Skeletal muscle cell (primary cell): ENCODE measurements at places on chromosomes 7 and 10.

DNA sequence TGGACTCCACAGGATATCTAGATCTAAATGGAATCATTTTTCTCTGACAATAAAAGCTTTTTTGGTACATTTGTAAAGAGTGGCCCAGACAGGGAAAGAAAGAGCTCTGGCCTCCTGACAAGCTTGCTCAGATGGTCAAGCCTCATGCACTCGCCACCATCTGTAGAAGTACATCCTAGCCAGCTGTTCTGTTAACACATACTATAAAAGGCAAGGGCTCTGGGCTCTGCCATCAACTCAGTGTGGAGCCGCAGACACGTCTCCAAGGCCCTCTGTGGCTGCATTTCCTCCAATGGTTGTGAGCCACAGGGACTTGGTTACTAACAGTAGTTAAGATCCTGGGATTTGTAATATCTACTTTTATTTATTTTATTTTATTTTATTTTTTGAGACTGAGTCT lies 70.8 kb upstream of the KDM7A start:
- no peak for DNase-seq

- DNase-seq = no peak
Observed at GRCh38 chr7:68725843-68726785, 872.2 kb upstream of the AUTS2 start.

- DNase-seq = no peak
Observed at GRCh38 chr10:133481086-133481643, 27.4 kb downstream of the SCART1 start.

- no peak for DNase-seq
Observed at GRCh38 chr7:35416568-35416967, 162.7 kb upstream of the TBX20 start.

DNA sequence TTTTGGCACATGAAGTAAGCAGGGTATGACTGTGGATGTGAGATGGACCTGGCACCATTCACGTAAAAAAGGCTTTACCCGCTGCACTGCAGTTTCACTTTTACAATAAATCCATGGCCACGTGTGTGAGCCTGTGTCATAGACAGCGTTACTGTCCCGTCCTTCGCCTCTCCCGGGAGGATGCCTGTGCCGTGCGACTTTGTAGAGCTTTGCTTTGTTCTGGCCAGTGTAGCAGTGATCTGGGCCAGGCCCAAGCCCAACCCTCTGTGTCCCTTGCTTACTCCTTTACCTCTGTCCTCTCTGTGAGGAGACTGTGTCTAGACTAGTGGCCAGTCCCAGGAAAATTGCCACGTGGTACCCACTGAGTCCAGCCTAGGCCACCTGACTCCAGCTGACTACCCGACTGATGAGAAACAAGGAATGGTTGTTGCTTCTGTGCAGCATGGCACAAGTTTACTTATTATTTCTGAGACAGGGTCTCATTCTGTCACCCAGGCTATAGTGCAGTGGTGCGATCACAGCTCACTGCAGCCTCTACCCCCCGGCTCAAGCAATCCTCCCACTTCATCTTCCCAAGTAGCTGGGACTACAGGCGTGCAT lies 48.1 kb downstream of the JAKMIP3 start:
- no peak for DNase-seq

- no peak for DNase-seq
Observed at GRCh38 chr10:111297351-111297848, 220.6 kb downstream of the ADRA2A start.

DNA sequence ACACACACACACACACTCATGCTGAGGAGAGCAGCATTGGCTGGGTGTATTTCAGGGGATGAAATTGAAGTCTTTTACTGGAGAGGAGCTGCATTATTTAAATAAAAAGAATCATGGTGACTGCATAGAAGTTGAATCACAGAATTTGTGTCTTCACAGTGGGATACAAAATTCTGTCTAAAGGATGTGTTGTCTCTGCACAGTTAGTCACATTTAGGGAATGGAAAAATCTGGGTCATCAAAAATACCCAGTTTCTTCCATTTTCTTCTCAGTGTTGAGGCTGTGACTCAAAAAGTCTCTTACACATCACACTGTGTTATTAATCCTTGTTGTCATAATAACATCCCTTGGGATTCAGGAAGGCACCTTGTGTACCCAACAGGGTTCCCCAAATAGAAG lies 10.9 kb downstream of the PAPSS2 start:
- DNase-seq = no peak

- DNase-seq = no peak
Observed at GRCh38 chr7:44784364-44784763, 12.1 kb upstream of the PPIA start.

- DNase-seq = no peak
Observed at GRCh38 chr10:129652521-129653201, 185.6 kb downstream of the MGMT start.

DNA sequence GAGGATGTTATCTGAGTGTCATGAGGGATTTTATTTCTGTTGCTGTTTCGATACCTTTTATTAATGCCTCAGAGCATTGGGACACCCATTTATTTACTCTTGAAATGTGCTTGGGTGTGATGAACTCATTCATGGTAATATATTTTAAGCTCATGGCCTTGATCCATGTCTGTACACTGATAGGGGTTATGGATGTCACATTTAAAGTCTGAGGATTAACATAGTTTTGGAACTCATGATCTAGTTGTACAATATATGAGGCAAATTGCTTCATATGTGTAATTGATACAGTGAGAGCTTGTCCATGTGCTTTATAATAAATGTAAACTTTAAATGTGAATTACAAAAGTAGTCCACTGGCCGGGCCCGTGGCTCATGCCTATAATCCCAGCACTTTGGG lies 23.0 kb upstream of the ZRANB1 start:
- DNase-seq = no peak

GRCh38 chr10:71250405-71250804 lies 38.0 kb downstream of the UNC5B start:
- DNase-seq = no peak

GRCh38 chr10:109427411-109427810 lies 495.9 kb downstream of the XPNPEP1 start:
- DNase-seq = no peak

GRCh38 chr7:105487579-105488571 lies 34.2 kb downstream of the PUS7 start:
- peak; percentile 39 for DNase-seq

DNA sequence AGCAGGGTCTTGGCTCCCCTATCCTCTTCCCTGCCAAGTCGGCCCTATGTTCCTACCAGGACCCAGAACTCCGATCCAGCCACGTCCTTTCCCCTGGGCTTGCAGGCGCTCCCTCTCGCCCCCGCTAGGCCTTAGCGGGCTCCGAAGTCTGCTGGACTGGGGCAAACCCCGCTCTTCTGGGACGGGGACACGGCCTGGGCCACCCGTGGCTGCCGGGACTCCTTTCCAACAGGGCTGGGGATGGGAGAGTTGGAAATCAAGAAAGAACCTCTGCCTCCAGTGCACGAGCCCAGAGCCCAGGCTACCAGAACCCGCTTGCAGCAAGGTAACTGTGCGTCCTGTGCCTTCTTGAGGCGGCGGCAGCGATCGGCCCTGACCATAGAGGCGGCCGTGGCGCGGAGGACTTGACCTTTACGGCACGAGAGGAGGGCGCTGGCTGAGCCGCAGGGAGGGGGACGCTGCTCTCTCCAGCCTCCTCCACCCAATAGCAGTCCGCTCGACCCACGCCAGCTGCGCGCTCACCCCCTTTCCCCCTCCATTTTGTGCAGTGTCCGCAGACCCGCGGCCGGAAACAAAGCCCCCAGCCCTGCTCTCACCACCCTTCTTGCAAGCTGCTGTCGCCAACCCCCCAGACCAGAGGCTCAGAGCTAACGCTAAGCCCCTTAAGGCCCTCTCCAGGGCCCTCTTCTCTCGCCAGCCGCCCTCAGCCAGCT lies 7.0 kb upstream of the HOXA11 start:
- no peak for DNase-seq

DNA sequence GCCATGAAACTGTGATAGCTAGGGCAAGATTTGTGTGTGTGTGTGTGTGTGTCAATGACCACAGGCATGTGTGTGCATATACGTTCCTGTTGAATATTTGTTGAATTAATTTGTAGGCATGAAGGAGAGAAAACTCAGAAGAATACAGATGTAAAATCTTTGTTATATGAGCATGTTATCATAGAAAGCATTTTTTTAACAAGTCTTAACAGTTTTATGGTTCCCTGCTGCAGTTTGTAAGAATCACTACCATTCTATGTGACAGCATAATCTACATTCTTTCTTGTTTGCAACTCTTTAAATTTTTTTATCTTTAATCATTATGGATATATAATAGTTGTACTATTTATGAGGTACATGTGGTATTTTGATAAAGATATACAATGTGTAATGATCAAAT lies 130.3 kb downstream of the CD36 start:
- no peak for DNase-seq

GRCh38 chr10:13271552-13272163 lies 28.2 kb downstream of the PHYH start:
- DNase-seq = no peak

- DNase-seq = no peak
Observed at GRCh38 chr7:23114896-23115295, 9.3 kb downstream of the KLHL7 start.

GRCh38 chr7:87876869-87877234 lies 559 bp downstream of the DBF4 start:
- no peak for DNase-seq

GRCh38 chr10:112311481-112311880 lies 28.3 kb downstream of the TECTB start:
- DNase-seq = no peak

- DNase-seq = no peak
Observed at GRCh38 chr7:156002362-156003066, 190.3 kb upstream of the SHH start.

DNA sequence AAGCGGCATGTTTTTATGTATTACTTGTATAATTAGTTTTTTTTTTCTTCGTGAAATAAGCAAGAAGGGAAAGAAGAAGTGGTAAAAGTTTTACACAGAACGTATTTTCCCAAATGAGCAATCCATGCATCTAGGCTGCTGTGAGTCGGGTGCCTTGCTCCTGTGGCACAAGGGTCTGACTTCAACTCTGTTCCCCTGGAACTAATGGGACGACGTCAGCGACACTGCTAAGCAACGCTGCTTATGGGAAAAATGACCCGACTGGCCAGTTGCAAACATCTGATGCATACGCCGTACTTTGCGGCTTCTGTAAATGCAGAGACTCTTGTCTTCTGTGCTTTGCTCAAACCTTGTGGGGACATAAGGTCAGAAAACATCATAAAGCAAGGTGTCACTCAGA lies 66.3 kb downstream of the MPP7 start:
- DNase-seq = no peak

GRCh38 chr10:110670335-110670734 lies 26.2 kb downstream of the RBM20 start:
- no peak for DNase-seq

DNA sequence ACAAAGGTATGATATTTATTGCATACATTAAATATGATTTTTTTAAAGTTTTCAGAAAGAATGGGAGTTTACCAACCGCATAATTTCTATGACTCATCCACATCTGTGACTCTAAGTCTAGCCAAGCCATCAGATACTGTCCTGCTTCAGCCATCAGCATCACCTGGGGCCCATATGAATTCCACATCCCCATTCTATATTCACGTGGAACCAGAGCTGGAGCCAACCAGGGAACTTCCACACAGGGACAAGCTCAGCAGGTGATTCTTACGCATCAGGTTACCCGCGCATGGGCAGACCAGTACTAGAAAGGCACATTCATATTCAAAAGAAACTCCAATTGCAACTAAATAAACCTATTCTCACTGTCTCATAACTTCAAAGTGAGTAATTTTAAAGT lies 817.7 kb upstream of the IGFBP3 start:
- DNase-seq = no peak

GRCh38 chr7:155188821-155189581 lies 108.7 kb upstream of the INSIG1 start:
- peak; percentile 67 for DNase-seq

DNA sequence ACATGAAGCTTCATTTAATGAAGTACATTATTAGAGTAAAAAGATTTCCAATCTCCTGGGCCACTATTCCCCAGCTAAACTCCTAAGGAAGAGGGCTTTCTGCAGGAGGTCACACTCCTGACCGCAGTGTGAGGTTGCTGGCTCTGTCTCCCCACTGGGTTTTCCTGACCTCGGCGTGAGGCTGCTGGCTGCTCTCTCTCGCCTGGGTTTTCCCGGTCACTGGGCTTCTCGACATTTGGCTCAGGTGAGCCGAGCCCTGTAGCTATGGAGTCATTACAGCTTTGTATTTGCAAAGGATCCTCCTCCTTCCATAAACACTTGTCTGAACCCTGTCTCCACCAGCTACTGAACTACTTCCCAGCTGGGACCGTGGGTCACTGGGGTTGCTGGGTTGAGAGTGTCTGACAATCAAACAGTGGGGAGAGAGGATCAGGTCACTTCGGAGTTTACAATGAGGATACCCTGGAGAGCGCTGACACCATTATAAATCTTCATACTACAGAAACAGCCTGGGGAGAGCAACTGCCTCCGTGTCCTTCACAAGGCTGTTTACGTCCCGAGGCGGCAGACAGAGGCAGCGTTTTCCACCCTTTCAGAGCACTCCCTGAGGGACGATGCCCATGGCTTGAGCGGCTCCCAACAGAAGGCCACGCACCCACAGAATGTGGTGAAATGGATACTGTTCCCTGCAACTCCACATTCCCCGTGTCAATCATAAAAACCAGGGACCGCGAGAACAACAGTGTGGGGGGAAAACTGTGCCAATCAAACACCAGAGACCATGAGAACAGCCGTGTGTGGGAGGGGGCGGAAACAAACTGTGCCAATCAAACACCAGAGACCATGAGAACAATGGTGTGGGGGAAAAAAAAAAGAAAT lies 226.2 kb downstream of the ZMYND11 start:
- DNase-seq = no peak

DNA sequence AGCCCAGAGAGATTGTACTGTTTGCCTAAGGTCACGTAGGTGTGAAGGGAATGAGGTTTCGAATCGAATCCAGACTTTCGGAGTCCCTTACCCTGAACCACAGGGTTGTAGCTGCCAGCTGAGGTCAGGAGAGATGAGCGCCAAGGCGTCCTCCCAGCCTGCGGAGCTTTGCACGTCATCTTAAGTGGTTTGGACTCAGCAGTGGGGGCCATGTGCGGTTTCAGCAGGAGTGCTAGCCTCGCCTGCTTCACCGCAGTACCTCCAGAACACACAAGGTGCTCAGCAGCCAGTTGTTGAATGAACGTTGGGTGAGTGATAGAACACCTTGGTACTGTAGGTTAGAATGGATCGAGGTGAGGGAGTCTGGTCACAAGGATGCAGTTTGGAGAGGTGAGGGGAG lies 74.9 kb upstream of the PPIF start:
- no peak for DNase-seq

DNA sequence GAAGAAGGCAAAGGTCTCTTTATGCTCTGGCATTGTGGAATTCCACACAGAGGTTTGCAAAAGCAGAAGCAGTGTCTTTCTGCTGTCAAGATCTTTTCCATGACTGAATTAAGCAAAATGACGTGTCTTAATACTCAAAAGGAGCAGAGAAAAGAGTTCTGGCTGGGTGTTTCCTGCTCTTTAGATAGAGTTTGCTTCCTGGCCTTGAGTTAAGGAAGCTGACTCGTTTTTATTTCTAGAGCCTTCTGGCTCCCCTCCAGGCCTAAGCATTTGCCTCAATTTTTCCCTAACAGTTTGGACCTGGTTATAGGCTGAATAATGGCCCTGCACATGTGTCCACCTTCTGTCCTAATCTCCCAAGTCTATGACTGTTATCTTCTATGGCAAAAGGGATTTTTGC lies 21.6 kb downstream of the TAS2R41 start:
- DNase-seq = no peak
